Muscle of back (tissue), 13 donors: ENCODE measurements at places on chromosomes 4 and X. TPM values are rescaled to one million over a fixed set of nuclear protein-coding genes. Genes with fewer than 3 reads are reported as not detected.

PDE6B gene
- polyA plus RNA-seq: 17.2 TPM

STAP1 gene
- 0.40 TPM for polyA plus RNA-seq

TRIM75 gene
- polyA plus RNA-seq: not detected

FGF5 gene
- polyA plus RNA-seq: 1.1 TPM

ASB12 gene
- 27.2 TPM for polyA plus RNA-seq

IL21 gene
- not detected for polyA plus RNA-seq

NCBP2L gene
- not detected for polyA plus RNA-seq

DRP2 gene
- polyA plus RNA-seq: 3.1 TPM

DOK7 gene
- 17.5 TPM for polyA plus RNA-seq

AMBN gene
- not detected for polyA plus RNA-seq

TMEM271 gene
- polyA plus RNA-seq: 0.29 TPM

GLOD5 gene
- not detected for polyA plus RNA-seq

- DNase-seq: no peak
Observed at GRCh38 chr4:78312989-78313753, 238.4 kb upstream of the ANXA3 start.

- peak; percentile 66 for DNase-seq
Observed at GRCh38 chr4:88341227-88342192, 37.1 kb upstream of the HERC6 start.

GRCh38 chr4:53932796-53933610 is 131.4 kb downstream of the CHIC2 start:
- peak; percentile 96 for DNase-seq

GRCh38 chr4:22884157-22884556 is 191.4 kb downstream of the GBA3 start:
- no peak for DNase-seq

DNA sequence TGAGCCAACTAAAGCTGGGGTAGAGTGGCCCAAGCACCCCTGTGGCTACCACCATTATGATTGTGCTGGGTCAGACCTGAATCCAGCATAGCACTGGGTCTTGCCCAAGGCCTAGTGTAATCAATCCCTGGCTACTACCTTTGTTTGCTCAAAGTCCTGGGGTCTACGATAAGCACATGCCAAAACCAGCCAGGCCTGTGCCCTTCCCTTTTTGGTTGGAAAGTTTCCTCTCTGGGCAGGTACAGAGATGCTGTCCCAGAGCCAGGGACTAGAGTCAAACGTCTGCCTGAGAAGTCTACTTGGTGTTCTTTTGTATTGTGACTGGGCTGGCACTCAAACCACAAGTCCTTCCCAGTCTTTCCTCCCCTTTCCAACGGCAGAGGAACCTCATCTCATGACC is 371.5 kb upstream of the MAGEC2 start:
- DNase-seq: no peak

- peak; percentile 35 for DNase-seq
Observed at GRCh38 chr4:85127653-85128052, 161.2 kb upstream of the WDFY3 start.

DNA sequence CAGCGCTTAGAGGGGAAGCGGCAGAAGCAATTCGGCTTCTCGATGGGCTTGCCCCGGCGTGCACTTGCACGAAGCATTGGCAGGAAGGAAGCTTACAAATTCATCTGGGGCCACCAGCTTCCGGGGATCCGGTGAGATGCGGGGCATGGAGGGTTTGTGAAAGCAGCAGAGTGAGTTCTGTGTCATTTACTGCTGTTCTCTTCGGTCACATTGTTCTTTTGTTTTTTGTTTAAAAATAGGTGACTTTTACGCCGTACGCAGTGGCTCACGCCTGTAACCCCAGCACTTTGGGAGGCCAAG is 47.0 kb downstream of the ASMT start:
- DNase-seq: no peak

- no peak for DNase-seq
Observed at GRCh38 chr4:73631565-73632226, 11.5 kb upstream of the RASSF6 start.

DNA sequence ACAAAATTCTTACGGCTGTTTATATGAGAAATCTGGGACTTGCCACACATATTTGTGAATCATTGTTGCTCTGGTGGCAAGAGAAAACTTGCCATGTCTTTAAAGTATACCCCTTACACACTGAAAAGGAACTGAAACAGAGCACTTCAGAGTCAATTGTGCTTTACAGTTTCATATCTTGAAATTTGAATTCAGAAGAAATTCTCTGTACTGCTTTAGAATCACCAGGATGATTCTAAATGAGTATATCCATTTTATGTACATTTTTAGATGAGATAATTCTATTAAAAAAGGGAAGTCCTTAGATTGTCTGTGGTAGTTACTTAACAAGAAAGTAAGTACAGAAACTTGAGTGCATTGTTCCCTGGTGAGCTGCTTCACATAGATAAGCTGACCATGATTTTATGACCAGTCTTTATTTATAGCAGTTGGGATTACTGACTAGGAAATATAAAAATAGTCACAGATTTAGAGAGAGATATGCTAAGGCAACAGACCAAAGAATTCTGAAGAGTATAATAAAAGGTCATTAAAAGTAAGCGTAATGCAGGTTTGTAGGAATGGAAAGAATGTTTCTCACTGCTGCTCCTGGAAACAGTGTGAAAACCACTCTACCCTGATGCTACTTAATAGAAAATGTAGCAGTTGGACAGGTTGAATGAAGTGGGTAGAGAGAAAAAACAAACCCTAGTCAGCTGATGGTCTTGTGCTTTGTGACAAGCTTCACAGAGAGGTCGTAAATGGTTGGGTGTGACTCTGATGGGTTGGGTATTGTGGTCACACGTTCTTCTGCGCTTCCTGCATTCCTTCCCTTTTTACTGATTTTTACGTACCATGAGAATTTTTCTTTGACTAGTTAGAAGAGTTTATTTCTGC is 41.0 kb downstream of the FNIP2 start:
- DNase-seq: peak; percentile 75

DNA sequence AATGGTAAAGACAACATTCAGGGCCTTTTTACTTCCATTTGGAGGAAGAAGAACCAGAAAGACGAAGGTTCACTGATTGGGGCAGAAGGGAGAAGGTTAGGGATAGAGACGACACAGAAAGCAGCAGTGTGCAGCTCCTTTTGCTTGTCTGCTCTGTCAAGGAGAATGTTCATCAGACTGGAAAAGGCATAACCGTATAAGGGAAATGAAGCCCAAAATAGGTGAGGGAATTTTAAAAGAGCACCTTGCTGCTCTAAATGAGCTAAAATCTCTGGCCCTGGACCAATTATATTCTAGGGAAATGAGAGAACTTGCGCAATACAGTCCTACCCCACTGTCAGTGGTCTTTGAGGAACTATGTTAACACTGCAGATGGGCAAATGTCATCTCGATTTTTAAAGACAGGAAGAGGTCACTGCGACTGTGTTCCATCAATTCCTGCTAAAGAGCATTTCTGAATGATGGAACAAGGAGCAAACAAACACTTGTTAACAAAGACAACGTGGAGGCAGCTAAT is 909.8 kb upstream of the FTHL17 start:
- DNase-seq: no peak

GRCh38 chr4:139656614-139657486 is 8.8 kb upstream of the MGST2 start:
- no peak for DNase-seq

DNA sequence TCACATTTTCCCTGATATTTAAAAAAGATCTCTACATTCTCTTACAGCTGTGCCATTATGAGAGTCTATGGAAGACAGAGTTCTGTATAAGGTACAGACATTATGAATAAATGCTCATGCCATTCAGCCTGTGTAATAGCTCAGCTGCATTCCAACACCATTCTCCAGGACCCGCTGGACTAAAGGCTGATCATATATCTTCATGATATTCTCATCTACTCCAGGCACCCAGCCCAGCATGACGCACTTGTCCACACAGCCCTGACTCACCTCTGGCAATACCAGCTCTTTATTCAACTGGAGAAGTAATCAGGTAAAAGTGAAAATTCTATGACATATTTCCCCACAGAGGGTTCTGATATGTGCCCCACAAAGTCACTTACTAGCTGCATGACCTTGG is 437.5 kb upstream of the FGF16 start:
- DNase-seq: peak; percentile 76

DNA sequence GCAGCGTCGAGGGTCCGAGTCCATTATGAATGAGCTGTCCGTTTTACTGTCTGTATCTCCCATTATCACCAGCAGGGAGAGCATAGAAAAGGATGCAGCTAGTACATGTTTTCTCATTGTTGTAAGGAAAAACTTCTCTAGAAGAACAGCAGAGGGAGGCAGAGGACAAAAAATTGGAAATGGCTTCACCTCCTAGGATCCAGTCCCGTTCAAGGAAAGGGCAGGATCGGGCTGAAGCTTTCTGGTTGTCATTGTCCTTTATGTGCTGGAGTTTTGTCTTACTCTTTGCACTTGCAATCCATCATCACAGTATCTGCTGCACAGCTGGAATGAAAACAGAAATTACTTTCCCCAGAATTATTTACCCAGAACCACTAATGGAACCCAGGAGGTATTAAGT is 14.7 kb downstream of the NDP start:
- DNase-seq: peak; percentile 70

GRCh38 chr4:4506961-4507360 is 34.9 kb downstream of the STX18 start:
- no peak for DNase-seq

- no peak for DNase-seq
Observed at GRCh38 chr4:12897954-12898353, 586.2 kb downstream of the RAB28 start.

GRCh38 chr4:165740911-165741310 is 132.1 kb upstream of the TLL1 start:
- DNase-seq: no peak

DNA sequence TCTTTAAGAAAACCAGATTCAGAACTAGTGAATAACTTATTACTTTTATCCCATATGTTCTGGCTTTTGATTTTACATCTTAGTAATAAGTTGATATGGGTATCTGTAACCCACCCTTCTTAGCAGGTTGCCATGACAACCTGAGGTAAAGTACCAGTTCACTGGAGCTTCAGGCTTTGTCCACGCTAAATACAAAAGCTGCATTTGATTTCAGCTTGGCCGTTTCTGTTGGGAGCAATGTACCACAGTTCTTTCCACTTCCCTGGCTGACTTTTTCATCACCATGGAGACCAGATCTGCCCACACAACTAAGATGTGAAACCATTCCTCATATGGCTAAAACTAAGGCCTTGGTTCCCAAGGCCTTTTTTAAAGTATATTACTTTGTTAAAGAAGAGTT is 26.1 kb downstream of the KLHL34 start:
- DNase-seq: peak; percentile 13

- DNase-seq: peak; percentile 13
Observed at GRCh38 chrX:56564921-56565840, 1.8 kb downstream of the UBQLN2 start.

- no peak for DNase-seq
Observed at GRCh38 chr4:42309361-42310260, 87.7 kb upstream of the SHISA3 start.

DNA sequence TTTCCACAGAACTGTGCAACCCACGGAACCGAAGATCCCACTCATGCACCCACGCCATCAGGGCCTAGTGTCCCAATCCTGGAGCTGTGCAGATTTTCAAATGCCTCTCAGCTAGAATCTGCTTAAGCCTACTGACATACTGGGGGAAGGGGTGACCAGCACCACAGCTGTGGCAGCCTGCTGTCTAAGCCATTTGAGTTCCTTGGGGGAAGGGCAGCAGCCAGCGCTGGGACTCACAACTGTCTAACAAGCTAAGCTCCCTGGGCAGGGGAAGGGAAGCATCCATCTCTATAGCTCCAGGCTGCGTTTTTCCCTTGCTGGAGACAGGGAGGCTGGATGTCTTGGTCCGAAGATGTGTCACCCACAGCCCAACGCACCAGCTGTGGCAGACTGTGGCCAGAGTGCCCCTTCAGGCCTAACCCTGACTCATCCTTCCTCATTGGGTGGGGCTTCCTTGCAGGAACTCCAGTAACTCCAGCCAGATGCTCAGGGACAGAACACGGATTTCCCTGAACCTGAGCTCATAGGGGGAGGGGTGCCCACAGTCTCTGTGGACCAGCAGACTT is 194.8 kb downstream of the CHRDL1 start:
- DNase-seq: no peak
